Colonic mucosa (tissue), 4 donors: ENCODE measurements at places on chromosomes 5 and 9. TPM values are rescaled to one million over a fixed set of nuclear protein-coding genes. Genes with fewer than 3 reads are reported as not detected.
A peak's percentile ranks its signal among the peaks of the same experiment; 100 is the strongest.

GRCh38 chr9:138118601-138119071 lies 241.1 kb downstream of the CACNA1B start:
- peak; percentile 14 for DNase-seq

PCDHGA2 gene
- total RNA-seq = 0.22 TPM

GRCh38 chr5:130549884-130550561 lies 615.0 kb downstream of the HINT1 start:
- no peak for DNase-seq

GRCh38 chr9:68953771-68954170 lies 60.1 kb downstream of the PRKACG start:
- DNase-seq = no peak

FOXD4L6 gene
- not detected for total RNA-seq
